ENCODE measurements at places on chromosomes 7 and 10.

DNA sequence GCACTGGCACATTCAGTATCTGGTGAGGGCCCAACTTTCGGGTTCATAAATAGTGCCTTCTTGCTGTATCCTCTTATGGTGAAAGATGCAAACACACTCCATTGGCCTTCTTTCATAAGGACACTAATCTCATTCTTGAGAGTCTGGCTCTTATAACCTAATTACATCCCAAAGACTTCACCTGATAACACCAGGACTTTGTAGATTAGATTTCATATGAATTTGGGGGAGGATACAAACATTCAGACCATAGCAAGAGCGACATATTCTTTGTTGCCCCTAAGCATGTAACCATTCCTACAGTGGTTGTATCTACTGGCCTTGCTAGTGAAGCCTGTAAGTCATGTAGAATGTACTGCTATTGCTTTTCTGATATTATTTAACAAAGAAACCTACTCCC is 525.2 kb downstream of the GFRA1 start:
- no peak for DNase-seq

GRCh38 chr10:4390219-4390618 is 435.8 kb upstream of the AKR1E2 start:
- DNase-seq, result no peak

- DNase-seq, result no peak
Observed at GRCh38 chr10:93235686-93236085, 162.0 kb downstream of the CYP26A1 start.

DNA sequence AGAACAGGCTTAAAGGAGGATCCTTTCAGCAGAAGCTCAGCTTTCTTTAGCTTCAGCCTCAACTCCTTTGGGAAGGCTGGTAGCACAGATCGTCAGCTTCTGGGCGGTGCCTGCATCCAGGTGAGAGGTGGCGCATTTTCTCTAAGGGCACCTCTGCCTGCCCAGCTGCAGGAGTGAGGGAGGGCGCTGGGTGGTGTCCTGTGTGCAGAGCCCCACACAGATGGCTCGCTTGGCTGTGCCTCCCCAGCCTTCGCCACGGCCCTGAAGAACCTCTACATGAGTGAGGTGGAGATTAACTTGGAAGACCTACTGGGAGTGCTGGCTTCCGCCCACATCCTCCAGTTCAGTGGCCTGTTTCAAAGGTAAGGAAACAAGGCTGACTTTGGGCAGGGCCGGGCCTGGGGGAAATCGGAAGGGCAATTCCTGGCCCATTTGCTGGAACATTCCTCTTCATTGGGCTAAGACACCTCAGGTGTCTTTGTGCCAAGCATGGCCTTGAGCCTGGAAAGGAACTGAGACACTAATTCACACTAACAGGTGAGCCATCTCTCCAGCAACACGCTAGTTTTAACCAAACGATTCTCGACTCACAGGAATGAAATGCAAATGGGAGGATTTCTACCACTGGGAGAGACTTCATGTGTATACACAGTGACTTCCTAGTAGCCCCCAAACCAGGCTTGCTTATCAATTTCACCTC is 19.9 kb downstream of the BTBD16 start:
- DNase-seq, result no peak

- DNase-seq, result no peak
Observed at GRCh38 chr10:91313796-91314485, 93.5 kb downstream of the PCGF5 start.

DNA sequence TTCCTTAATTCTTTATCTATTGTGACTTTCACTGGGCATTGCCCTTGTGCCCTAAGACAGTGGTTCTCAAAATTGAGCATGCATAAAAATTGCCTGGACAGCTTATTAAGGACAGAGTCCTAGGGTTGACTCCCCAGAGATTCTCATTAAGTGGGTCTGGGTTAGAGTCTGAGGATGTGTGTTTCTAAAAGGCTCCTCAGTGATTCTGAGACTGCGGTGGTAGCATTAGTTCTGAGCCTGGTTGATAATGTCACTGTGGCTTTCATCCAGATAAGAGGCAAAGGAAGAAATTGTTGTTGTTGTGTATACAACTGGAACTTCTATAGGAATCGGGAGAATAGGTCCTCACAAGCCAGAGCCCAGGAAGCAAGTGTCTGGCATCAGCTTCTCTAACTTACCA is 1.3 kb downstream of the IFIT2 start:
- DNase-seq, result no peak

- DNase-seq, result no peak
Observed at GRCh38 chr10:80204677-80205476, 460 bp downstream of the ANXA11 start.

- no peak for DNase-seq
Observed at GRCh38 chr10:22258471-22258870, 40.7 kb upstream of the EBLN1 start.

GRCh38 chr10:103759100-103759781 is 96.1 kb downstream of the SH3PXD2A start:
- peak; percentile 100 for DNase-seq

- DNase-seq, result no peak
Observed at GRCh38 chr7:37380831-37381230, 67.8 kb downstream of the ELMO1 start.

DNA sequence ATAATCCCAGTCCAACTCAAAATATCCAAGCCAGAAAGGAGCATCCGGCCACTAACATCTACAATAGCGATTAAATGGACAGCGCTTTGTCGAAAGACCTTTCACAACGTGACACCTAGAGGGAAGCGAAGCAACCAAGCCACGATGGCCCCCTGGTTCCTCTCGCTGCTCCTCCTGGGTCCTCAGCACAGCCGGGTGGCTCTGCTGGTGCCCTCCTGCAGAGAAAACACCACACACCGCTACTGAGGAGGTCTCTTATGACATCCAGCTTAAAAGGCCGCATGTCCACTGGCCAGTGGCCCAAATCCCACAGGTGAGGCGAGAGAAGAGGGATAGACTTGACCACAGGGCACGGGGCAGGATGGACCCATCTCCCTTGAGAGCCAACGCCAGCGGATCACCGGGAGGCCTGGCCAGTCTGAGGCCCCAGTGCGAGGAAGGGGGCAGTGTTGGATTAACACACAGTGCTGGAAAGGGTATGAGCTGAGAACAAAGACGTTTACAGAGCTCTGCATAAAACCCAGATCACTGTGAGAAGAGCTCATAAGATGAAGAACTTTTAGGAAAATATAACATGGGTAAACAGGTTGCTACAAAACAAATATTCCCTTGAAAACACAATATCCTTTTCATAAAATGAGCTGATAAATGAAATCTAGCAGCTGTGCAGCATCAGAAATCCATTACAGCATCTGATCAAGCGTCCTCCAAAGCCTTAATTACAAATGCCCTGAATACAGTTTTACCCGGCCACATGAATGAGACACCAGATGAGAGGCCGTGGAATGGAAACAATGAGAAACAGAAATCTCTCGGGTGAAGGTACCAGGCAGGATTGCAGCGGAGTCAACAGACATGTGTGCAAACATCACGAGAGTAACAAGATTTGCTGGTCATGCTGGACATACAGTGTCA is 236.7 kb downstream of the DIP2C start:
- DNase-seq, result no peak

GRCh38 chr10:11335167-11335652 is 276.2 kb downstream of the USP6NL start:
- DNase-seq, result peak; percentile 85

DNA sequence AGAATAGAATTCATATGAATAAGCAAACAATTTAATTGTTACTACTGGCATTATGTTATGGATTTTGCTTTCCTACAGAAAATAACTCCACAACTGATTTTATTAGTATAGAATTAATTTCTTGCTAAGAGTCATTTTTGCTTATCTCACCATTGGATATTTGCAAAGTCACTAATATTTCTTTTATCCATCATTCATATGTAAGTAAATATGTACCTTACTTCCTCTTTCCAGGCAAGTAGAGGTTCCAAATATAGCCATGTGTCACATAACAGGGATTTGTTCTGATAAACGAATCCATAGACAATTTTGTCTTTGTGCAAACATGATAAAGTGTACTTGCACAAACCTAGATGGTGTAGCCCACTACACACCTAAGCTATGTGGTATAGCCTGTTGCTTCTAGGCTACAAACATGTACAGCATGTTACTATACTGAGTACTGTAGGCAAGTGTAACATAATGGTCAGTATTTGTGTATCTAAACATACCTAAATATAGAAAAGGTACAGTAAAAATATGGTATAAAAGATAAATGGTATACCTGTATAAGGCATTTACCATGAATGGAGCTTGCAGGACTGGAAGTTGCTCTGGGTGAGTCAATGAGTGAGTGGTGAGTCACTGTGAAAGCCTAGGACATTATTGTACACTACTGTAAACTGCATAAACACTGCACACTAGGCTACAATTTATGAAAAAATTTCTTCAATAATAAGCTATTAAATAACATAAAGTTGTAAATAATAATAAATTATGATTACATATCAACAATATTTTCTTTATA is 18.3 kb downstream of the KLLN start:
- peak; percentile 40 for DNase-seq

DNA sequence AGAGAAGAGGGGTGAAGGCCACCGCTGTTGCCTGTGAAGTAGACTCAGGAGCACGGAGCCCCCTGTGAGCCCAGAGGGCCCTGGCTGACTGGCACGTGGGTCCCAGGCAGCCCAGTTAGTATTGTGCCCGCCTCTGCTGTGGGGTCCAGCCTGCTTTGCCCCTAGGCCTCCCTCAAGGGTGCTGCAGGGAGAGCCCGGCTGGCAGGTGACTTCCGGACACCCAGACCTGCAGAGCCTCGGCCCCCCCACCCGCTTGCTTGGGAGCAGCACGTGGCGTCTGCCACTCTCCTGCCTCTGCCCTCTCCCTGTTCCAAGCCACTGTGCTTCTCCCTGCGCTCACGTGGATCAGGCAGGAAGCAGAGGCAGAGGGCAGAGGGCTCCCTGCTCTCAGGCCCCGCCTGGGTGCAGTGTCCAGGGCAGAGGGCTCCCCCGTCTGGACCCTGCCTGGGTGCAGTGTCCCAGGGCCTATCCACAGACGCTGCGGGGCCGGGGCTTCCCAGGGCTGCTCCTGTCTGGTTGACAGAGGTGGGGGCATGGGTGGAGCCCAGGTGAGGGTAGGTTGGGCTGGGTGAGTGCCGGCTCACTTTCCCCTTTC is 88.4 kb downstream of the DNAJB6 start:
- DNase-seq, result no peak

DNA sequence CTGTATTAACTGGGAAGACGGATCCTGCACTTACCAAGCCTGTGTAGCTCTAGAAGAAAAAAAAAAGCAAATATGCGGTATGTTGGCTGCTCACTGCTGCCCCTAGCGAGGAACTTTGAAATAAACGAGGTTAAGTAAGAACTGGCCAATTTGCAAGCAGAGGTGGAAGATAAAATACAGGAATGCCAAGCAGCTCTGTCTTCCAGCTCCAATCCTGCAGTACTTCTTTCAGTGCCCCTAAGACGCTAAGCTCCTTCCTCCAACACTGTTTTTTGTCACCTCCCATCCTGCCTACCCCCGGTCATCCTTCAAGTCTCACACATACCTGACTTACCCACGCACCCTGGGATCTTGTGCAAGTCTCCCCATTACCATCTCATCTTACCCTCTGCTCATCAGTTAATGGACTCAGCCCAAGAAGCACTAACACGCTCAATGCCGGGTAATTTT is 809 bp downstream of the C10orf143 start:
- DNase-seq, result peak; percentile 94

GRCh38 chr10:50928190-50928552 is 42.7 kb upstream of the A1CF start:
- no peak for DNase-seq

DNA sequence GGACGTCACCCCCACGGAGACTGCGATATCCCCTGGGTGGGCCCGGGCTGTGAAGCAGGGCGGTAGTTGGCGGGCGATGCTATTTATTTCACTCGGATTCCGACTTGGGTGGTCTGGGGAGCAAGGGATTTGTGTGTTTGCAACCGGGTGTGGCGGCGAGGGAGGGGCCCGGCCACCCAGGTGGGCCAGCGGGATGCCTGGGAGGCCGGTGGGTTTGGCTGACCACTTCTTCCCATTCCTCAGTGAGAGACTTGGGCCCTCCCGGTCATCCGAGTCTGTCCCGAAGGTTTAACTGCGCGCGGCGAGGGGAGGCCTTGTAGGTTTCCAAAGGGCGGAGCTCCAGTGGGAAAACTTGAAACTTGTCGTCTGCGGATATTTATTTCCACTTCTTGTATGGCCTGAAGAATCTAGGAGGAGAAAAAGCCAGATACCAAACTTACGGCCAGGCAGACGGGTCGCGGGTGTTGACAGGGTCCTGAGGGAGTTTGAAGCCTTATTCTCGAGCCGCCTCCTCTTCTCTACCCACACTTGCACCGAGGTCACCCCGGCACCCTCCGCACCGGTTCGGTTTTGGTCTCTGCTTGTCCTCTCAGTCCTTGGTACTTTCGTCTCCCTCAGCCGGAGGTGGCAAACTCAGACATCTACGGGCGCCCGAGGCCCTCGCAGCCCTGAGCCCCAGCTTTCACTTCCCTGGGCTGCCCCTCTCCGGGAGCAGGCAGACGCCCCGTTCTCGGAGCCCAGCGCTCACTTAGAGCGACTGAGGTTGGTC is 17.9 kb downstream of the ZNF316 start:
- no peak for DNase-seq

GRCh38 chr10:132564690-132565089 is 27.1 kb downstream of the INPP5A start:
- DNase-seq, result no peak

DNA sequence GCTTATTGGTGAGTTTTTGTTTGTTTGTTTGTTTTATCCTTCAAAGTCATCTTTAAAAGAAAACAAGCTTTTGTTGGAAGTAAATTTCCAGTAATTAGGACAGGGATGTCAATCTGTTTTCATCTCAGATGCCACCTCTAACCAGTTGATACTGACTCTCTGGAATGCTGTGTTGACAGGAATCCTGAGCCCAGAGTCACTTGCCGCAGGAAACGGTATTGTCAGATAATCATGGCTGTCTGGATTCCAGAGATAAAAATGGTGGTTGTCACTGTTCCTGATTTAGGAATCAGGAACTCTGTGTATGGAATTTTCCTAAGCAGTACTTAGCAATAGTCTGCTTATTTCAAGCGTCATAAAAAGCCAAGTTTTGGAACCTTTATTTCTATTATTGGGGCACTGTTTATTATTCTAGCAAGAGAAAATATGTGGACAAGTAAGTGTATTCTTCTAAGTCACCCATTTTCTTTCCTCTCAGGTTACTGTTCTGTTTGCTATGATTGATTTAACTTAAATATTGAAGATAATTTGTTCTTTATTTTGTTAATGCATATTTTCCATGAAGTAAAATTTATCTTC is 39.2 kb downstream of the CDC123 start:
- DNase-seq, result no peak

- DNase-seq, result no peak
Observed at GRCh38 chr10:131846240-131847101, 54.3 kb upstream of the PPP2R2D start.

GRCh38 chr10:119028900-119029612 is 458 bp upstream of the NANOS1 start:
- DNase-seq, result peak; percentile 90

GRCh38 chr10:59323036-59323459 is 39.3 kb downstream of the FAM13C start:
- DNase-seq, result no peak

Data from Kasumi-1 (cell line).